ENCODE measurements at places on chromosomes 5 and 9.

DNA sequence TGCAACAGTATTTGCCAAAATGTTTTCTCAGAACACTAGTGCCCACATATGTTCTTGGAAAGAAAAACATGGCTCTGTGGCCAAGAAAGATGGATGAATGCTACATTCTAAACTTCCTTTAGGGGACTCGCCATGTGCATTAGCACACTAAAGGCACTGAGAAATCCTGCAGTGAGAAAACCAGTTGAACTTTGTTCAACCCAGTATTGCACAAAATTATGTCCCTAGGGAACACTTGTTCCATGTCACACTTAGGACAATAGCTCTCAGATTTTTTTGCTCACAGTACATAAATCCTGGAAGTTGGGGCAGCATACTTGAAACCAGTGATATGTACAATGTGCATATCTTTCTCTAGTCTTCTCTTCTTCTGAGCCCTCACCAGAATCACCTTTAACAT is 96.6 kb downstream of the ADRB2 start:
- DNase-seq, result no peak

DNA sequence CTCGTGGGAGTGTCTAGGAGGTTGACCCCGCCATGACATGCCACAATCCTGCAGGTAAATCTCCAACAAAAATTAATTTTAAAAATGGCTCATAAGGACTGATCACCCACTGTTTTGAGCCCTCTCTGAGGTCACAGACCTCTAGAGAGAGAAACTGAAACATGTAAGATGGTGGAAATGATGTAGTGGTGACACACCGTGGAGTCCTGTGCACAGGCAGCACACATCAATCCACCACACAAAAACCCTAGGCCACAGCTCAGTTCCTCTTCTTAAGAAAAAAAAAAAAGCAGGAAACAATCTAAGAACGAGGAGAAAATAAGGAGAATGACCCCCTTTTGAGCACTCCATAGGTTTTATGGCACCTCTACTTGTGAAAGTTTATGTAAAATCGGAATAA is 93.8 kb upstream of the FAM120A start:
- DNase-seq, result no peak

- DNase-seq, result no peak
Observed at GRCh38 chr5:172114875-172115422, 73.1 kb downstream of the STK10 start.

- DNase-seq, result no peak
Observed at GRCh38 chr9:99121604-99122003, 16.7 kb downstream of the TGFBR1 start.

DNA sequence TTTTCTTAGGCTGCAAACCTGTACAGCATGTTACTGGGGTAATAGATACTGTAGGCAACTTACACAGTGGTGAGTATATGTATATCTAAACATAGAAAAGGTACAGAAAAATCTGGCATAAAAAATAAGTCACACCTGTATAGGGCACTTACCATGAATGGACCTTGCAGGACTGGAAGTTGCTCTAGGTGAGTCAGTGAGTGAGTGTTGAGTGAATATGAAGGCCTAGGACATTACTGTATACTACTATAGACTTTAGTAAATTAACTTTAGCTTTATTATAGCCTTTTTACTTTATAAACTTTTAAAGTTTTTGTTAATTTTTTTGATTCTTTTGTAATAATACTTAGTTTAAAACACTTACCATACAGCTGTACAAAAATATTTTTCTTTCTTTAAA is 51.3 kb downstream of the DENND4C start:
- no peak for DNase-seq
